Mesangial cell (primary cell): ENCODE measurements at places on chromosomes 3 and 15. TPM values are rescaled to one million over a fixed set of nuclear protein-coding genes. Genes with fewer than 3 reads are reported as not detected.

The TRH gene
- total RNA-seq, result not detected in 2 replicates

The SLC22A13 gene
- total RNA-seq, result 0.13 and 0.16 TPM in 2 replicates

The ZNF662 gene
- total RNA-seq, result 1.1 and 1.8 TPM in 2 replicates

The CD200 gene
- 7.0 and 27.0 TPM in 2 replicates for total RNA-seq

The MEGF11 gene
- 0.16 and 0.38 TPM in 2 replicates for total RNA-seq

The TRPC1 gene
- total RNA-seq, result 9.6 and 20.7 TPM in 2 replicates

The PLSCR2 gene
- not detected in 2 replicates for total RNA-seq

The PLA2G4D gene
- not detected in 2 replicates for total RNA-seq

The SKOR1 gene
- total RNA-seq, result 0.25 TPM in 1 of 2 replicates, not detected in the other

The C3orf49 gene
- total RNA-seq, result not detected in 2 replicates

The NR1I2 gene
- under 0.01 and 0.16 TPM in 2 replicates for total RNA-seq

The PP2D1 gene
- not detected in 2 replicates for total RNA-seq

The NCBP2 gene
- 26.4 and 28.3 TPM in 2 replicates for total RNA-seq

The RBPMS2 gene
- 0.63 and 1.3 TPM in 2 replicates for total RNA-seq

The GALNT15 gene
- 0.33 and 4.3 TPM in 2 replicates for total RNA-seq

The QTRT2 gene
- 9.3 and 9.9 TPM in 2 replicates for total RNA-seq

The MB21D2 gene
- total RNA-seq, result 14.1 and 14.7 TPM in 2 replicates
